ENCODE measurements at places on chromosomes 2 and 18.

DNA sequence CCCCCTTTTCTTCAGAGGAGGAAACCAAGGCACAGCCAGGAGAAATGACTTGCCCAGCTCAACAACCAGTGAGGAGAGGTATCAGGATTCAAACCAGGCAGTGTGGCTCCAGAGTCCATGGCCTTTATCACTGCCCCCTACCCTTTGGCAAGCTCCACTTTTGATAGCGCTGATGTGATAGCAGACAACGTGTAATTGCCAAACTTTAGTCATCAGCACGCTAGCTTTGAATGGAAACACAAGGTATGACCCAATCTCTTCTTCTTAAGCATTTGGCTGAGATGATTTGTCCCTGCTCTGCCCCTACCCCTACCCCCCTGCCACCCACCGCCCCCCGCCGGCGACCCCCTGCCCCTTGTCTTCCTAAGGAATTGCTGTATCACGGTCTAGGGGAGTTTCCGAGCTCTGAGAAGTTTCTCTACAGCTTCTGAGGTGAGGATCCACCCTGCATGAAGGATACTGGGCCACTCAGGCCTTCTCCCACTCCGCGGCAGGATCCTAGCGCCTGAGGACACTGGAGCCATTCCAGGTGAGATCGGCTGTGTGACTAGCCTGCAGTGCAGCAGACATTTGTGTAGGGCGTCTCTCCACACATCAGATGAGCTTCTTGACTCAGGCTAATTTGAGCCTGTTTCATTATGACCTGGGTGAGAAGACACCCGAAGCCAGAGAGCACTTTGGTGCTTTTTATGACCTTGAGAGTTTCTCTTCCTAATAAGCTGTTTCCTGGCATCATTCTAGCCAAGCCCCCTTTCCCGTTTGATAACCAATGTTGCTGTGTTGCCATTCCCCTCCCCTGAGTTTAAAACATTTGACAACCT lies 75.1 kb upstream of the MAP4K4 start:
- no peak for DNase-seq

DNA sequence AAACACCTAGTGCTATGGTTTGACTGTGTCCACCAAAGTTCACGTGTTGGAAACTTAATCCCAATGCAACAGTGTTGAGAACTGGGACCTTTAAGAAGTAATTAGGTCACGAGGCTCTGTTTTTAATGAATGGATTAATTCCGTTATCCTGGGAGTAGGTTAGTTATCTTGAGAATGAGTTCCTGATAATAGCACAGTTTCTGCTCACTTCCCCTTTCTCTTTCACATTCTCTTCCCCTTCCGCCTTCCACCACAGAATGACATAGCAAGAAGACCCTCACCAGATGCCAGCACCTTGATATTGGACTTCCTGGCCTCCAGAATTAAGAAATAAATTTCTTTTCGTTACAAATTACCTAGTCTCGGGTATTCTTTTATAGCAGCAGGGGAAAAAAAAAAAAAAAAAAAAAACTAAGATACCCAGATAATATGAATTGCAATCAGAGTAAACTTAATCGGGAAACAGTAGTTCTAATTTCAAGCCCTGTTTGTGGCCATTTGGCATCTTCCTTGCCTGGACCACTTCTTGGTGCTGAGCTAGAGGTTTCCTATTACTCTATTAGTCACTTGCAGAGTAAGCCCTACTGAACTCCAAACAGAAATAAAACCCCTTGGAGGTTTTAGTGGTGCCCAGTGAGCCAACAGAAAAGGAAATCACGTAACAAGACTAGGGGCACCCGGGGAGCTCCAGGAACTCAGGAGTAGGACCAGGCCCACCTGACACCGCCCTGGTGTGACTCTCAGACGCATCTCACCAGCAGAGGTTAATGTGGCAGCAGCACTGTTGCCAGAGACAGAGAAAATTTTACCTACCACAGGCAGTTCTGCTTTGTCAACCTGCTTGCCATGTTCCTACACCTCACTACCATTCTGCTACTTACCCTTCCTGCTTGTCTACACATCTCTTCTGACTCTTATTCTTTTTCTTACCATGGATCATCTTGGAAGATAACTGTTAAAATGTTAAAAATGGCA lies 147.6 kb upstream of the CAB39 start:
- no peak for DNase-seq

GRCh38 chr2:227153758-227154486 lies 10.1 kb downstream of the COL4A4 start:
- DNase-seq, result no peak

DNA sequence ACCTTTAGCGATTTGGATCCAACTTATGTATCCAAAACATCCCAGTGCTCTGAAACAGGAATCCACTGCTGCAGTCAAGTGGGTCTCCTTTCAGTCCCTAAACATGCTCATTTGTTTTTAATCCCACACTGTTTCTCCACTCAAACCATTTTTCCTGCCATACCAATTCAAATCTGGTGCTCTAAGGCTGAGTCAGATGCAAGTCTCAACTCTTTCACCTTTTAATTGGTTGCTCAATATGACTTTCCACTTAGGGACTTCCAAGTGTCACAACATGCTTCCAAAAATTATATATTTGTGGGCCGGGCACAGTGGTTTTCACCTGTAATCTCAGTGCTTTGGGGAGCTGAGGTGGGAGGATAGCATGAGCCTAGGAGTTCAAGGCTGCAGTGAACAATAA lies 113.4 kb upstream of the TANK start:
- DNase-seq, result no peak

GRCh38 chr2:126656431-126657147 lies 631 bp downstream of the GYPC start:
- no peak for DNase-seq

DNA sequence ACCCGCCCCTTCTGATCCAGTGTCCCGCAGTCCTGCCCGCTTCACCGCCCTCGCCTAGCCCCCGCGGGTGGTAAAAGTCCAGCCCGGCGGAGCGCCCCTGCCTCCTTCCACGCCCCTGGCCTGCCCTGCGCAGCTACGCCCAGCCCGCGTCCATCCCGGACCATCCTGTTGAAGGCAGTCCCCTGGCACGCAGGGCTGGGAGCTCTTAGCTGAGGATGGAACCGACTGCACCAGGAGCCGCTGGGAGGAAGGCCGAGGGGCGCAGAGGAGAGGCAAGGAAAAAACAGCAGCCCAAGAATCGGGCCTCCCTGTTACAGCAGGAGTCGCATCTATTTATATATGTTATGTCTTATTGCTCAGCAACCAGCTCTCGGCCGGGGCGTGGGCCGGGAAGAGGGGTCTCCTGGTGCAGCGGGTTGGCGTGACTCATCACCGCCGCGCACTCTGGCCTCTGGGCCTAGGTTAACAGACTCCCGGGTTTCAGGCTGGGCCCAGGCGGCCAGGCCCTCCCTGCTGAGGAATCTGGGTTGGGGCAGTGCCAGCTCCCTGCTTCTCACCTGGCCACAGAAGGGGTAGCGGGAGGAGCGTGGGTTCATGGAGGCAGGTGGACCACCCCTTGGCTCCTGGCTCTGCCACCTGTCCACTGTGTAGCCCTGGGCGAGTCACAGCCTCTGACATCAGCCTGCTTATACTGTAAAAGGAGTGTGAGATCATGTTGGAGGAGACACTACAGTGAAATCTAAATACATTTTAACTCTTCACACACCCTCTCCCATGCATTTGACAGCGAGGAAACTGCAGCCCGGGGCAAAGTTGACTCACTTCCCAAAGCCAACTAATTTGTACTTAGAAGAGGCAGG lies 13.4 kb upstream of the MAP3K2 start:
- no peak for DNase-seq

GRCh38 chr18:75586130-75586889 lies 158.8 kb upstream of the SMIM21 start:
- DNase-seq, result no peak

GRCh38 chr18:26621161-26622026 lies 73.0 kb upstream of the KCTD1 start:
- no peak for DNase-seq

DNA sequence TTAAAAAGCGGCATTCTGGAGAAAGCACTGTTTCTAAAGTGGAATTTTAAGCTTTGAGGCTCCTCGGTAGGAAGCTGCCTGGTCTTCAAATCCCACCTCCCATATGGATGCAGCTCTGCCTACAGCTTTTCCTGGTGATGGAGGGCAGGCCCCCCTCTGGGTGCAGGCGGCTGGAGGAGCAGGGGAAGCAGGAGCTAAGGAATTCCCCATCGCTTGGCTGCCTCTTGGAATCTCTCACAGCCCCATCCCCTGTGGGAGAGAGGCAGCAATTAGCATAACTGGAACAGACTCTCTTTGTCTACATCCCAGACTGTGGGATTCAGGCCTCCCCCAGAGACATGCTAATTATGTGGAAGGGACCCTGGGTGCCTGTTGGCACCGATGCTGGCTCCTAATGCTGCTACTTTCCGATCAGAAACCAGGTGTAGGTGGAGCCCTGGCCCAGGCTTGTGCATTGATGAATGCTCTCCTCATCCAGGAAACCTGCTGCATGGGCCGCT lies 51.3 kb downstream of the LIPG start:
- DNase-seq, result no peak

DNA sequence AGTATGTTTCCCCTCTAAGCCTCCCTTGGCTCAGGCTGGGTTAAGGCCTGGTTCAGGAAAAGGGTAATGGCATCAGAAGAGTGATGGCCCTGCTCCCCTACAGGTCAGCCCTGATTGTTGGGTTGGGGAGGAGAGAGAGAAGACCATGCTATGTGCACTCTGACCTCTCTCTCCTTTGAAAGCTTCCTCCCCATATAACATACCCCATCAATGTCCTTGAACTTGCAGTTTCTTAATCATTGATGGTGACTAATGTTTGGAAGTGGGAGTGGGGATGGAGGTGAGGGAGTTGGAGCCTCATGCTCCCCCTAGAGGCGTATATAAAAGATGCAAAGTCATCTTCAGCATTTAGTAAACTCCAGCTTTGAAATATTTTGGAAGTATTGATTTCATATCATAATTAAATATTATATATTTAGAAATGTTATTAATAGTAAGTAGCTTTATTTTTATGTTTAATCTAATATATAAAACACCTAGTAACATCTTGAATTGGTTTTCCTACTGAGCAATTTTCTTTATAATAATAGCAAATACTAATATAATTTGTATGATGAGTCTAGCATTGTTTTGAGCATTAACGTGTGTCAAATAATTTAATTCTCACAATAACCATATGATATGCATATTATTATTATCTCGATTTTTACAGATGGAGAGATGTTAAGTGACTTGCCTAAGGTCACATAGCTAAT lies 8.8 kb downstream of the PLCL1 start:
- DNase-seq, result no peak

DNA sequence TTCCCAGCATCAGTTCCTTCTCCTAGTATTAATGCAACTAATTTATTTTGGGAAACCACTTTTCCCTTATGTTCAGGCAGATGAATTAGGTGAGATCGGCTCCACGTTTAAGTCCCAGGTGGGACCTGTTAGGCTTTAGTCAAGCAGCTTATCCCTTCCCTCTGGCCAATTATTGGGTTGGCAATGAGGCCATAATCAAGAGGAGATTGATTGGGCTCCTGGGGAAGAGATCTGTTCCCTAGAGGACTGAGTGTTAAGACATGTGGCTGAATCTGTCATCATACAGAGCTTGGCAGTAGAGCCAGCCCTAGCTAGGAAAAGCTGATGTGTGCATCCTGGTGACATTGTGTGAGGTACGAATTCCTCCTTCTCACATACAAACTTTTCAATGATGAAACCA lies 104.4 kb downstream of the PTH2R start:
- DNase-seq, result no peak

DNA sequence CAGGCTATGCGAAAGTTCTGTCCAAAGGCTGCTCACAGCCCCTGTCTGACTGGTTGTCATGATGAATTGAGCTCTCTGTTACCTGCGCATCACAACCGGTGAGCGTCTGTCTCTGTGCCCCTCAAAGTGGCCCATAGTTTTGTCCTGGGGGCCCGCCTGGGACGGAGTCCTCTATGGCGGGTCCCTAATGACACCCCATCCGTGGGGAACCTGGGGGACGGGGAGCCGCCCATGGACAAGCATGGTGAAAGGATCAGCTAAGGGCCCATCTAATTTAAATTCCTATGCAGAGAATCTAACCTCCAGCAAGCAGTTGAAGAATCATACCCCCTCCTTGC lies 473 bp downstream of the ELMOD3 start:
- DNase-seq, result no peak

- no peak for DNase-seq
These were observed 59.4 kb downstream of the STEAP3 start for GRCh38 chr2:119282996-119283511.

- DNase-seq, result peak; percentile 78
These were observed 9.1 kb downstream of the EPAS1 start for GRCh38 chr2:46306330-46306751.

- no peak for DNase-seq
These were observed at the start of gene CD8A for GRCh38 chr2:86790676-86791572. TSS of gene CD8A (minus strand) at chr2:86790913. CDS start at chr2:86790825, 88 bp downstream.

DNA sequence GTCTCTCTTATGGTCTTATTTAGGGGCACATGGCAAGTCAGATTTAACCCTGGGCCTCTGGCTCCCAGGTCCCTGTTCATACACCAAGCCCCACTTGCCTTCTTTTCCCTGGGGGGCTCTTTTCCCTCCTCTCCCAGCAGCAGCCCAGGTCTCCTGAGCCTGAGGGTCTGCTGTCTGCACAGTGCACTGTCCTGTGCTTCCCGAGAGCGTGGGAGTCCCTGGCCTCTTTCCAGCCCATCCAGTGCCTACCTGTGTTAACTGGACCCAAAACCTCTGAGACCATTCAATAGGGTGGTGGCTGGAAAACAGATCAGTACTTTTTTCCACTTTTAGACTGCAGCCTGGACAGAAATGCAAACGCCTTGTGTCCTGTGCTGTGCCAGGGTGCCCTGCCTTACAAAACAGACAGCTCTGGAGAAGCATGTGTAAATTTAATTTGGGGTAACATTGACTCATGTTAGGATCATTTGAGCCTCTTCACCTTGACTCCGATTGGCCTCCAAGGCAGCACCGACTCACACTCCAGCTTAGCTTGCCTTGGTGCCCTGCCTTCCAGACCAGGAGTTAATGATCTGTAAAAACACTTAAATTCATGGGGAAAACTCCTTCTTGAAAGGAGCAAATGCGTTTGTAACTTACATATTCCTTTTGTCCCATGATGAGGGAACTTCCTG lies 34.3 kb downstream of the TWIST2 start:
- DNase-seq, result no peak

DNA sequence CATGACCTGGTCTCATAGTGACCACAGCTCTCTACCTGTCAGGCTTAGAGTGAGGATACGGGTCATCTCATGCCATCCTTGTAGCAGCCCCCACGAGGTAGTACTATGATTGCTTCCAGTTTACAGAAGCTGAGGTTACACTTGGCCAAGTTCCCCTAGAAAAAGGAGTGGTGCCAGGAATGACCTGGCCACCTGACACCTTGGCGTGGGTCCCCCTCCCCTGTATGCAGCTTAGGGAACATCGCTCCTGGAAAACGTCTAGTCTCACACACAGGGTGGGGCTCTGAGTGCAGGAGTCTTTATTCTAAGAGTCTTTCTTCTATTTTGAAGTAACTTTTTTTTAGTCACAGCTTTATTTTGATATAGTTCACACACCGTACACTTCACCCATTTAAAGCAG lies 14.8 kb downstream of the NPPC start:
- no peak for DNase-seq

GRCh38 chr2:68357605-68358337 lies 7.3 kb upstream of the PLEK start:
- no peak for DNase-seq

- no peak for DNase-seq
These were observed 12.1 kb downstream of the MRPL44 start for GRCh38 chr2:223969315-223969714.

Measured in NCI-H2081 treated with DMSO at 0.1 percent for 48 hours (cell line).